Activated T-cell treated with anti-CD3 and anti-CD28 coated beads for 1 hour (primary cell): ENCODE measurements at places on chromosomes 2 and 18.

GRCh38 chr18:8460748-8461147 lies 148.5 kb upstream of the RAB12 start:
- DNase-seq, result no peak

DNA sequence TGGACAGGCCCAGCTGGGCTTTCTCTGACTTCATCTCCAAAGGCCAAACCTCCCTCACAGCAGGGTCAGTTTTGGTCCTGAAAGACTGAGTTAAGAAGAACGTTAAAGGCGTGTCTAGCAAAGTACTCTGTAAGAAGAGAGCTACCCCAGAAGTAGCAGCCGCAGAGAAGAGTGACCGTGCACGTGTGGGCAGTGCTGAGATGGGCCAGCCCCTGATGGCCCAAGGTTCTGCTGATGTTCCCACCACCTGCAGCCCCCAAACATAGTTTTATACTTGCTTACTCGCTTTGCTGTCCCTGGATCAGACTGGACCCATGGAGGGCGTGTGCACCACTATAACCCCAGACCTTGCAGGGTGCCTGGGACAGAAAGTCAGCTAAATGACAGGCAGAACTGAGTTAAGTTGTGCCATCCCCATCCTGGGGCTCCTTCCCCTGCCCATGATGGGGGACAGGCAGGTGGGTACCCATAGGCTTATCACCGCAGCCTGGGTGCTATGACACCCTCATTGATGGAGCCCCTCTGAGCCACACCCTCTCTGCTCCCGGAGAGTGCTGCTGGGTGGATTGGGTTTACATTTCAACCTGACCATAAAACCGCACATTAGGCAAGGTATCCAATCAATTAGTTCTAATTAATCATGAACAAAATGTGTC lies 367.3 kb upstream of the HS6ST1 start:
- DNase-seq, result no peak

- DNase-seq, result no peak
These were observed 14.9 kb downstream of the CEBPZOS start for GRCh38 chr2:37211212-37211611.

DNA sequence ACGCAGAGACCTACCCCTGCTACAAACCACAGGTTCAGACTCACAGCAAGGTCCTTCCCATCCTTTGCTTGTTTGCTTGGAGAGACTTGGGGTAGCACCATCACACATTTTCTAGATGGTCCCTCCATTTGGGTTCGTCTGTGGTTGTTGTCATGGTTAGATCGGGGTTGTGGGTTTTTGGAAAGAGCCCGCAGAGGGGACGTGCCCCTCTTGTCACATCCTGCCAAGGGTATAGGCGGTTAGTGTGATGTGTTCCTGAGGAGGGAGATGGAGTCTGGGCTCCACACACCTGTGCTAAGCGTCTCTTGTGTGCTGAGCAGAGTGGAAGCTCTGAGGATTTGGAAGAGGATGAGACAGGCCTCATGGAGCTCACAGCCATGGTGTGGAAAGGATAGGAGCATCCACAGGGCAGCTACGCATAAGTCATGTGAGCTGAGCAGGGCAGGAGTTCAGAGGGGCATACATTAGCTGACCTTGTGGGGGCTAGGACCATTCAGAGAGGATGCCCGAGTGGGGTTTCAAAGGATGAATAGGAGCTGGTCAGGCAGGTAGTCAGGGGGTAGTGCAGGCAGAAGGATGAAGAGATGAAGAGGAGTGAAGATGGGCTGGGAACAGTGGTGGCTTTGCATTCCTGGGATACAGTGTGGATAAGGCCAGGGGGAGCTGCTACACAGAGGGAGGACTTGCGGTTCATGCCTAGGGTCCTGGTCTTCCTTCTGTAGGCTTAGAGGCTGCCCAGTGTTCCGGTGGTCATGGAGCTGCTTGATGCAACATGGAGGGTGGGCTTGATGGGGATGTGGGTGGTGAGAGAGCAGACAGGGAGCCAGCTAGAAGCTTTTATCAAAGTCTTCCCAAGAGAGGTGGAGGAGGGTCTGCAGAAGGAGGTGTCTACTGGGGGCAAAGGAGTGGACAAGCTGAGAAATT lies 62.9 kb downstream of the ACKR3 start:
- no peak for DNase-seq

DNA sequence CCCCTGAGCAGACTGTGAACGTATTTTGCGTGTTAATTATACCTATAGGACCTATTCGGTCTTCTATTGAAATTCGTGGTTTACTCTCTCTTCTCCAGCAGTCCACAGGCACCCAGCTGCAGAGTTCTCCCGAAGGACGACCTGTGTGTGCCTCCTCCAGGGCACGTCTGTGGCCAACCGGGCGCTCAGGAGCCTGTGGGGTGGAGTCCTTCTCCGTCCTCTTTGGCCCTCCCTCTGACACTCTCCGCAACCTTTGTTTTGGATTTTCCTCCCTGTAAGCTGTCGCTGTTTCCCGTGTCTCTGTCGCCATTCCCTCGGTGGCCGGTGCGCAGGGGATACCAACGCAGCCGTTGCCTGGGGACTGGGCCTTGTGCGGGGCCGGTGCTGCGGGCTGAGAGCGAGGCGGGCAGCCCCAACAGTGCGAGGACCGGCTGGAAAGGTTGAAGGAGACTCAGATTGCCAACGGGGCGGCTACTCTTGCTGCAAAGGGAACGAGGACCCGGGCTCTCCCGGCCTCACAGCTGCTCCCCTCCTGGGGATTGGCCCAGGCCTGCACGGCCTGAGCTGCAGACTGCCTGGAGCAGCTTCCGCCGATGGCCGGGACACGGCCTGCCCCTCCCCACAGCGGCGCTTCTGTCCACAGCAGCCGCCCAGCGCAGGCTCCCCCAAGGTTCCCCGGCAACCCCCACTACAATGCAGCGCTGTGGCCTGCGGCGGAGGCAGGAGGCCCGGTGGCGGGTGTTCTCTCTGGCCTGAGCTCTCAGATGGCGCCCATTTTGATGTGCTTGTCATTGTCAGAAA lies 221.0 kb downstream of the MTX2 start:
- DNase-seq, result no peak

DNA sequence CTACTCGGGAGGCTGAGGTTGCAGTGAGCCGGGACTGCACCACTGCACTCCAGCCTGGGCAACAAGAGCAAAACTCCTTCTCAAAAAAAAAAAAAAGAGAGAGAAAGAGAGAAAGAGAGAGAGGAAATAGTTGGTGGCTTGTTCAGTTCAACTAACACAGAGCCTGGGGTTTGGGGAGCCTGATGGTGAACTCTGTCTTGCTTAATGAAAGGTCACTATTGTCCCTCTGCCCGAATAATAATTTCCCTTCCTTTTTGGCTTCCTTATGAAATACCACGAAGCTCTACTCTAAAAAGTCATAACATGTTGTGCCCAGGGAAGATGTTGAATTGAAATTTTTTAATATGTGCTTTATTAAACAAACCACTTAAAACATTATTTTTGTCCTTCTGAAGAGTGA lies 17.3 kb downstream of the BCL2 start:
- DNase-seq, result no peak

DNA sequence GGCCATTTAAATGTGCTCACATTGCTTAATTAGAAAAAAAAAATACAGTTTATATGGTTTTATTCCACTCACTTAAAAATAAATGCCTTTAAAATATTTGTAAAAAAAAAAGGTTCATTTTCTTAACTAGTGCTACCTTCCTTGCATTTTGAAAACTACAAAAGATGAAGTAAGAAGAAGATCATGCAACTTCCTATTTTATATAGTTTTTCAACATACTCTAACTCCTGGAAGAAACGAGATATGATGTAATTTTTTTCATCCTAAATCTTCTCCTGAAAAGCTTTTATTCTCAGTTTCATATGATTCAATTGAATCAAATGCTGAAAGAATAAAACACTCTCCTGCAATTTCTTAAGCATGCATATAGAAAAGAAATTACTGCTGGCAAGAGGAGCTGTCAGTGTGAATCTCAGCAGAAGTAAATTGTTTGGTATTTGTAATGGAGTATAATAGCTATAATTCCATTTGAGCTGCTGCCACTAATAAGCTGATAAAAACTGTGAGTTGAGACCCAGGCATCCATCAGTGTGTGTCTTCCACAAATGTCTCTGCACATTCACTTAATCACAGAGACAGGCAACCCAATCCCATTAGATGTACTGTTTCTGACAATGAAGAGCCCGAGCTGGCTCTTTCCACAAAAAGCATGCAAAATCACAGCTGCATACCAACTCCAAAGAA lies 3.7 kb downstream of the FTCDNL1 start:
- no peak for DNase-seq

DNA sequence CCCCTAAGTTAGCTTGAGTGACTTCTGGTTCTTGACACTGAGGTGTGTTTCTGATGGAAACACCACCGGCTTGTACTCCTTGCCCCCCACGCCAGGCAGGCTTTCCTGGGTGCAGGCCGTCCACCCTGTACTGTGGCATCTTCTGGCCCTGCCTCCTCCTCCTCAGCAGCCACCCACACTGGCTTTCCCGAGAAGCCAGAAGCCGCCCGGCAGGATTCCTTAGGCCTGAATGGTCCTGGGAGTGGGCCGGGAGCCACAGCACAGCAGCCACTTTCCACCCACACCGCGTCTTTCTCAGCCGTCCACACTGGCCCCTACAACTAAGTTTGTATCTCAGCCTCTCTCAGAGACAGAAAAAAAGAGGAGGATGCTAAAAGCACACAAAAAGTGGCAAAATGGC lies 2.1 kb upstream of the HSBP1L1 start:
- no peak for DNase-seq

- DNase-seq, result no peak
These were observed 3.1 kb upstream of the MSGN1 start for GRCh38 chr2:17813010-17813741.

GRCh38 chr2:239167766-239168444 lies 232.9 kb downstream of the HDAC4 start:
- DNase-seq, result no peak

DNA sequence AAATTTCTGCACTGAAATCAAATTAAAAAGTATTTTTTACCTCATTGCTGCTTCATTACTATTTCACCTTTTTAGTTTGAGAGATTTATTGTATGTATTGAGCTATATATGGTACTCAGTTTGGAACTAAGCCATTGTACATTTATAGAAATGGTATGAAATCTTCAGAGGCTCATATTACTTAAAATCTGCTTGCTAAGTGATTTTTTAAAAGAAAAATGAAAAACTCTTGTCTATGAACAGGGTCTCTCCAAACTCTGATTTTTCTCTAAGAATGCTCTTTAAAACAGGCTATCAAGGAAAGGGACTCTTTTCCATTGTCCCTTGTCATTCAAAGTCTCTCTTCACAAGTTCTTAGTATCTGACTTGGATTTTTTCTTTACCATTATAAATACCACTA lies 31.8 kb downstream of the C1D start:
- no peak for DNase-seq

DNA sequence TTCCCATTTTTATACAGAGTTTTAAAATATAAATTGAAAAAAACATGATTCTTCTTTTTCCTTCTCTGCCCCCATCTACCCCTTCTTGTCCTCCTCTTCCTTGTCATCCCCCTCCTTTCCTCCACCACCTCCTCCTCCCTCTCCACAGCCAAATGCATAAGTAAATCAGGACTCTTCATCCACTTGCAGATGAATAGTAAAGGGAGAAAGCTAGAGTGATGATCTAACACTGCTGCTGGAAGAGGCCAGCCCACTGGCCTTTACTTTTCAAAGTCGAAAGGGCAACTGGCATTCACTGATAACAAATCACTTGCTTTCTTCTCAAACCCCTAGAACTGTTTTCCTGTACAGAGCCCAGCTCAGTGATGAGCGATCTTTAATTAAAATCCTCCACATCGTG lies 205.8 kb downstream of the PDE1A start:
- no peak for DNase-seq

DNA sequence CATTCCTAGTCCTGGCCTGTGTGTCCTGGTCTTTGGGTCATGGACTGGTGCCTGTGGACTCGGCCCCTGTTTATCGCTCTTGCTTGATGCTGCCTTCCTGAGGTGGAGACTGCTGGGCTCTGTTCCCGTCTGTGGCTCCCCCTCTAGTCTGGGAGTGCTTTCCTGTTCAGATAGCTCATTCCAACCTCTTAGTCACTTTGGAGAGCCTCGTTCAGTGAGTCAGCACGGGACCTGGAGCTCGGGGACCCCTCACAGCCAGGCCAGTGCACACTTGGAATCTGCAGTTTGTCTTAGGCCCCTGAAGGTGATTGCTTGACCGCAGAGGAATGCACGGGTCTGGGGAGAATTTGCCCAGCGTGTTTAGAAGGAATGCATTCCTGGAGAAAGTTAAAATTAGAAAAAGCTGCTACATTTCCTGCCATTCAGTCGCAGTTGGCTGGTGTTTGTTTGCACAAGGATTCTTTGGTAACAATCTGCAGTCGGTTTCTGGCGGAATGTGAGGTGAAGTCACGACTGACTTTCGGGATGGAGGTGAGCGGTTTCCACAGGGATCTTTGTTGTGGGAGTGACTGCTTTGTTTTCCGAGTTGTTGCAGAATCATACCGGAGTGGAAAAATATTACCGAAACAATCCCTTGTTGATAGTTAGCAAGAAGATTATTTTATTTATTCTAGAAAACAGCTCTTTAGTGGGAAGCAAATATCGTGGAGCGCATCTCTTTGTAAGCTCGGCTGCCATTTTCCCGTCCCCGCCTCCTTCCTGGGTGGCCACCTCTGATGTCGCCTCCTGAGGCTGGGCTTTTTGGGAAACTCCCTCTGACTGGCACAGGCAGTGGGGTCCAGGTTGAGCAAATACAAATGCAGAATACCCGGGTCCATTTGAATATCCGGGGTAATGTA lies 29.6 kb downstream of the SH3BP4 start:
- DNase-seq, result no peak
